ENCODE measurements at places on chromosomes 6 and 20. TPM values are rescaled to one million over a fixed set of nuclear protein-coding genes. Genes with fewer than 3 reads are reported as not detected.

LY6G5B gene
- 2.9 TPM for polyA plus RNA-seq

TEAD3 gene
- 15.8 TPM for polyA plus RNA-seq

MYT1 gene
- polyA plus RNA-seq: not detected

TRIM40 gene
- not detected for polyA plus RNA-seq

TGM3 gene
- 0.07 TPM for polyA plus RNA-seq

KIF13A gene
- polyA plus RNA-seq: 17.0 TPM

BTN1A1 gene
- polyA plus RNA-seq: not detected

FOXA2 gene
- 0.26 TPM for polyA plus RNA-seq

SCRT2 gene
- polyA plus RNA-seq: not detected

PGM3 gene
- 6.5 TPM for polyA plus RNA-seq

CD93 gene
- polyA plus RNA-seq: 15.5 TPM

GABRR1 gene
- 0.05 TPM for polyA plus RNA-seq

EYA2 gene
- 1.1 TPM for polyA plus RNA-seq

POM121L2 gene
- not detected for polyA plus RNA-seq

Data from psoas muscle (tissue), 8 donors.